ENCODE measurements at places on chromosomes 6 and 20. TPM values are rescaled to one million over a fixed set of nuclear protein-coding genes. Genes with fewer than 3 reads are reported as not detected.
A peak's percentile ranks its signal among the peaks of the same experiment; 100 is the strongest.

GRCh38 chr20:13249118-13249797 lies 28.2 kb downstream of the ISM1 start:
- no peak for DNase-seq
- H3K4me3 ChIP-seq = no peak overlapping the region
- peak overlapping the region; percentile 92 for H3K27ac ChIP-seq
- H3K27me3 ChIP-seq = no peaks in the 10 kb centered on the region
- peaks cover 51% of the 10 kb centered on the region for H3K4me1 ChIP-seq
- peaks cover 2% of the 10 kb centered on the region for H3K36me3 ChIP-seq

- peaks cover 5% of the 10 kb centered on the region for H3K4me1 ChIP-seq
- H3K36me3 ChIP-seq = no peaks in the 10 kb centered on the region
- DNase-seq = no peak
- no peaks in the 10 kb centered on the region for H3K27me3 ChIP-seq
Observed at GRCh38 chr6:34924831-34925625, 36.0 kb downstream of the ANKS1A start.

Gene GLP1R
- 0.81 TPM for total RNA-seq

Gene LAMP5
- total RNA-seq = not detected

GRCh38 chr6:26220145-26220970 lies 133.1 kb downstream of the HFE start:
- peak overlapping the region; percentile 46 for H3K27ac ChIP-seq
- DNase-seq = no peak
- H3K36me3 ChIP-seq = no peaks in the 10 kb centered on the region
- no peaks in the 10 kb centered on the region for H3K27me3 ChIP-seq
- peaks cover 8% of the 10 kb centered on the region for H3K4me1 ChIP-seq

Gene PRSS35
- total RNA-seq = not detected

GRCh38 chr20:49045440-49046086 lies 549 bp upstream of the CSE1L start:
- H3K27me3 ChIP-seq = no peaks in the 10 kb centered on the region
- H3K27ac ChIP-seq = peak overlapping the region; percentile 99
- peak; percentile 47 for DNase-seq
- peaks cover 29% of the 10 kb centered on the region for H3K36me3 ChIP-seq

DNA sequence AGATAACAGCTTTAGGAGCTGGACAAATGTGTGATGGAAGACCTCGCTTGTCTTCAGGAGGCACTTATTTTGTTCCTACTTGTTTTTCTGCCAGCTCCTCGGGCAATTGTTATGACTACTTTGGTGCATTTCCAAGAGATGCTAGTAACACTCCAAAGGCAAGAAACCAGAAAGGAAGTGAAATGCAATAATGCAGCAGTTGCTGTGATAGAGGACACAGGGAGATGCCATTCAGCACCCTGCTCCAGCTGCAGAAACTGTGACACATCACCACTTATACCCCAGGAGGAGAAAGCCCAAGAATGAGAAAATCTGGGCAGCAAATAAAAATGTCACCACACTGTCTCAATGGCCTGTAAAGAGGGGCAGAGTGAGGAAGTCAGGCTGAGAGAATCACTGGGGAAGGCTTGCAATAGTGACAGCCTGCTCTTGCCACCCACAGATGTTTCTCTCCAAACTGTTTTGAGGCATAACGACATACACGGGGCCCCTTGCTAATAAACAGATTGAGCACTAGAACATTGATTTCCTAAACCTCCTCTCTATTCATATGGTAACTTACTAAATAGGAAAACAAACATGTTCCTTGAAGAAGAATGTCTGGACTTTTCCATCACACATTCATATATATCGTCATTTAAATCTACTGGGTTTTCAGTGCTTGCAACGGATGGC lies 231.0 kb upstream of the PRND start:
- peaks cover 14% of the 10 kb centered on the region for H3K27me3 ChIP-seq
- no peak overlapping the region for H3K27ac ChIP-seq
- no peak overlapping the region for H3K4me3 ChIP-seq
- no peaks in the 10 kb centered on the region for H3K36me3 ChIP-seq
- no peak for DNase-seq

GRCh38 chr6:75333676-75334200 lies 49.1 kb upstream of the TMEM30A start:
- H3K27me3 ChIP-seq = peaks cover 14% of the 10 kb centered on the region
- DNase-seq = no peak
- H3K36me3 ChIP-seq = no peaks in the 10 kb centered on the region
- no peak overlapping the region for H3K27ac ChIP-seq
- H3K4me1 ChIP-seq = no peaks in the 10 kb centered on the region
- no peak overlapping the region for H3K4me3 ChIP-seq

DNA sequence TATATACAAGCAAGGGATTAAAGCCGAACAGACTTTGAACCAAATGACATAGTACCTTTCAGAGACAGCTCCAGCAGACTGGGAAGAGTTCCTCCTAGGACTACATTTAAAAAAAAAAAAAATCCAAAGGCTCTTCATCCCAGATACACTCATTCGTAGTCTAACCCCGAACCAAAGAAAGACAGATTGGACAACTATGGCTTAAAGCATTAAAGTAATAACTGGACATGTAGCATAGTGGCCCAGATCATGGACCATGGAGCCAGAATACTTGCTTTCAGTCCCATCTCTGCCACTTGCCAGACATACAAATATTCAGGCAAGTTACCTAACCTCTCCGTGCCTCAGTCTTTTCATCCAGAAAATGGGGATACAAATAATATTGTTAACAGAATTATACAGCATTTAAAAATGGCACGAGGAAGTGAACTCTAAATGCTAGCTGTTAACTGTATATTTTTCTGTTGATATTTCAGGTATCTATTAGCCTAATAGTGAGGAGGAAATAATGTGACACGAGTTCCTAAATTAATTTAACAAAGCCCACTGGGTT lies 123.7 kb downstream of the HIVEP2 start:
- H3K36me3 ChIP-seq = peaks cover 42% of the 10 kb centered on the region
- no peak for DNase-seq
- H3K27ac ChIP-seq = peak overlapping the region; percentile 98
- H3K4me1 ChIP-seq = peaks cover 78% of the 10 kb centered on the region
- H3K27me3 ChIP-seq = no peaks in the 10 kb centered on the region

Gene SUMO4
- 4.7 TPM for total RNA-seq

Gene DEFB114
- not detected for total RNA-seq

DNA sequence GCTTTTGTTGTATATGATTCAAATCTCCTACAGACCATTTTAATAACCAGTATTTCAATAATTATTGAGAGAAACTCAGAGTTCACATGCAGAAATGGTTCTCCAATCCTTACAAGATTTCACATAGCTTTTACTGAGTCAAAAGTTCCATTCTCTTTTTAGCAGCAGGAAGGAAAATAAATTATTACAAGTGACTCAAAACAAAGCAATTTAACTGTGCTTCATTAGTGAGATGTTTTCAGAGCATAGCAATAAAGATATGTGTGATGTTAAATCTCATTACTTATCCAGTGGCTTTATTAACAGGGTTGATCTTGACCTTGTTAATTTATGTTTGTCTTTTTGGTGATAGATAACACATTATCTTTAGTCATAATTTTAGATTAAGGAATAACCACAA lies 22.0 kb downstream of the KIF13A start:
- no peaks in the 10 kb centered on the region for H3K36me3 ChIP-seq
- H3K4me3 ChIP-seq = no peak overlapping the region
- no peaks in the 10 kb centered on the region for H3K4me1 ChIP-seq
- H3K27me3 ChIP-seq = peaks cover 2% of the 10 kb centered on the region

DNA sequence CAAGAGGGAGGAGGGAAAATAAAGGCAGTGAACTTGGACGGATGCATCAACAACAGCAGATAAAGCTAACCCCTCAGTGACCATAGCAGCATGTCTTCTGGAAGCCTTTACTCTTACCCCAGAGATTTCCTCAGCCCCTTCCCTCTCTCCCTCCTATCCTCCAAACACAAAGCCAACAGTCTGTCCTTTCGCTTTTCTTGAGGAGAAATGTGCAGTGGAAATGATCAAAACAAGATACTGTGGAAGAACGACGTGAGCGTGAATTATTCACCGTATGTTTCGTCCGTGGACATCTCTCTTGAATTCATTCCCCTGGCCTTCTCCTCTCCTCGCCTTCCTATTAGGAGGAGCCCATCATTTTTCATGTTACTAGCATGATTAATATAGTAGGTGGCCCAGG lies 8.5 kb downstream of the NRN1 start:
- DNase-seq = no peak
- no peak overlapping the region for H3K27ac ChIP-seq
- H3K27me3 ChIP-seq = peaks cover 91% of the 10 kb centered on the region
- H3K4me3 ChIP-seq = no peak overlapping the region
- peaks cover 63% of the 10 kb centered on the region for H3K4me1 ChIP-seq

GRCh38 chr6:134683783-134684422 lies 266.0 kb downstream of the ALDH8A1 start:
- peaks cover 2% of the 10 kb centered on the region for H3K4me1 ChIP-seq
- H3K4me3 ChIP-seq = no peak overlapping the region
- no peaks in the 10 kb centered on the region for H3K36me3 ChIP-seq
- no peak for DNase-seq
- H3K27me3 ChIP-seq = no peaks in the 10 kb centered on the region
- no peak overlapping the region for H3K27ac ChIP-seq

DNA sequence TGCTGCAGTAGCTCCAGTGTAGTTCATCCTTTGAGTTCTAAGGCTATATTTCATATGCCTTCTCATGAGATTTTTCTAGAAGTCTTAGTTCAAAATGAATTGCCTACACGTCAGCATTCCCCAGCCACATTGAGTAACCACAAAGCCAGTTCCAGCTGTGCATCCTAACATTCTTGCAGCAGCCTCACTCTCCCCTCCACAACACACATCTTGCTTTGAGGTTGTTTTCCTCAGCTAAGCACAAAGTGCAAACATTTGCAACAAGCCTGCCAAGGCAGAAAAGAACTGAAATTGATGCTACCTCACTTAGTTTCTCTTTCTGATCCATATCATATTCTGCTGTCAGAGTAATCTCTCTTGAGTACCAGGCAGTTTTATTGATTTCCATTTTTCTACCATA lies 160.7 kb upstream of the KCNQ5 start:
- H3K4me3 ChIP-seq = no peak overlapping the region
- no peak for DNase-seq
- H3K27me3 ChIP-seq = peaks cover 4% of the 10 kb centered on the region

- no peaks in the 10 kb centered on the region for H3K4me1 ChIP-seq
- no peak for DNase-seq
- H3K27me3 ChIP-seq = no peaks in the 10 kb centered on the region
- H3K4me3 ChIP-seq = no peak overlapping the region
- no peaks in the 10 kb centered on the region for H3K36me3 ChIP-seq
Observed at GRCh38 chr6:100202417-100203194, 208.6 kb upstream of the MCHR2 start.

Gene HLA-DQB2
- 0.60 TPM for total RNA-seq

DNA sequence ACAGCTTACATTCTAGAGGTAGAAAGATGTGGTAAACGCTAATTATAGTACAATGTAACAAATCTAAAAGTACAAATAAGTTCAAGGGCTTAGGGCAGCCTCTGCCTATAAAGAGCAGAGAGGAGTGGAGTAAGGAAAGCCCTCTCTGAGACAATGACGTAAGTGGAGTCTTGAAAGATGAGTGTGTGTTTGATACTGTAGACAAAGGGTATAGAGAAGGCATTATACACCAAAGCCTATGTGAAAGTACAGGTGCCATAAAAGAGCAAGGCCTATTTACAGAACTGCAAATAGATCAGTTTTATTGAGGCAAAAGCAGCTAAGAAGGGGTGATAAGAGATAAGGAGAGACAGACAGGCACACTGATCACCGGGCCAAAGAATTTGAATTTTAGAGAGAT lies 10.9 kb downstream of the GOPC start:
- H3K27me3 ChIP-seq = no peaks in the 10 kb centered on the region
- DNase-seq = no peak
- no peak overlapping the region for H3K4me3 ChIP-seq

Measured in activated CD8-positive, alpha-beta T cell treated with anti-CD3 and anti-CD28 coated beads for 36 hours (primary cell).